Astrocyte of the cerebellum (primary cell): ENCODE measurements at places on chromosomes 5 and 9.
A peak's percentile ranks its signal among the peaks of the same experiment; 100 is the strongest.

GRCh38 chr9:14366076-14366475, 52.1 kb upstream of the NFIB start:
- DNase-seq: peak; percentile 98

GRCh38 chr9:78167356-78167755, 68.5 kb upstream of the CEP78 start:
- no peak for DNase-seq

DNA sequence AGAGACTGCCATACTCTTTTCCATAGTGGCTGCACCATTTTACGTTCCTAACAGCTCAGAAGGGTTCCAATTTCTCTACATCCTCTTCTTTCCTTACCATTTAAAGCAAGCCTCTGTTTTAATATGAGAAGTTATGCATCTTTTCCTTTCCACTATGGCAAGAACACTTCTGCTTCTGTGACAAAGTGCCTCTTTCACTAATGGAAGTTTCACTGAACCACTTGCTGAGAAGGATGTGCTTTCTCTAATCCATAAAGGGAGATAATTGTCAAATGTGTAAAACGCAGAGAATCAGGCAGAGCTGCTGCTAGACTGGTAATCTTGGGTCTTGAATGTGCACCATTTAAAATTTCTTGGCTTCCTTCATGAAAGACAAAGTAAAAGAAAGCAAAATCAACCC, 131.6 kb downstream of the PJA2 start:
- DNase-seq: no peak

GRCh38 chr9:99385814-99386279, 163.8 kb downstream of the SEC61B start:
- no peak for DNase-seq

GRCh38 chr5:152649609-152650008, 244.5 kb upstream of the NMUR2 start:
- no peak for DNase-seq

- no peak for DNase-seq
These were observed 86.9 kb downstream of the FOCAD start for GRCh38 chr9:20770947-20771346.

GRCh38 chr5:137563646-137564397, 64.7 kb upstream of the SPOCK1 start:
- peak; percentile 92 for DNase-seq

GRCh38 chr5:15009420-15009819, 137.8 kb upstream of the ANKH start:
- DNase-seq: peak; percentile 68

DNA sequence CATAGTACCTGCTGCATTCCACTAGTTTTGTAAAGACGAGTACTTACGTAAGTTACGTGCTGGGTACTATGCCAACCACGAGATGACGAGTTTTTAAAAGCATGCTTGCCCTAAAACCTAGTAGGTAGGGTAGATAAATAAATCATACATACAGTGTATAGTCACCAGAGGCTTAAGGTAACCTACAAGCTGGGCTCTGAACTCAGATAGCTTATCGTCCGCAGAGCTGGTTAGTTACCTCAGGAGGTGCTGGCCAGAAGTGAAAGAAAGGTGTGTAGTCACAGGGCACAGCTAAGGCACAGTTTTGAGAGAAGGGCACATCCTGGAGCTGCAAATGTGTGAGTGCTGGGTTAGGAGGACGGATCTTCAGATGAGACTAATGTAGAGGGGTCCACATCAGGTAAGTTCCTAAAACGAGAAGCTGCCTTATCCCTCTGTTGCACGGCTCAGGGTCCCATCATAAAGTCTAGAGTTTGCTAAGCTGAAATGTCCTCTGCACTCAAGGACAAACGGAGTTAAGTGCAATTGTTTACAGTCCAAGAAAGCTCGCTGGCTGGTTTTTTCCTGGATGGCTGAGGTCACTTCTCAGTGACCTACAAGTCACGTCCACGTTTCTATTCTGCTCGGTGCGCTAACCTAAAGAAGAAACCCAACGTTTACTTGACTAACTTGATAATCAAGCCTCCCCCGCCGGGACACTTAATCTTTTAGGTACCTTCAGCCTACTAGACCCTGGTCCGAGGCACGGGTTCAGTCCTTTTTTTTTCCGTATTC, 1.1 kb upstream of the SNX24 start:
- DNase-seq: no peak

GRCh38 chr9:93965830-93966577, 10.8 kb upstream of the BARX1 start:
- no peak for DNase-seq

DNA sequence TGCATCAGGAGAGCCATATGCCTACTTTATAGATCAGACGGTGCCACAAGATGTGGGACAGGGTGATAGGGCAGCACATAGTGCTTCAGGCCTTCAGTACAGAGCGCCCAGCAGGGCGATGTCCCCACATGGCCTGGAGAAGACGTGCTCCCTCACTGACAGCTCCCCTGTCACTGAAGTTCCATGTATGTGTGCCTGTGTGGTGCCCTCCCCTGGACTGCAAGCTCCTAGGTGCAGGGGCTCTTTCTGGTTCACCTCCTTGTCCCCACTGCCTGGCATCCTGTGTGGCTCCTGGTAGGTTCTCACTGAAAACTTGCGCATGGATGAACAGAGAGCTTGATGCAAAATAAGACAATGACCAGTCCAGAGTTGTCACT, 233.1 kb downstream of the GADD45G start:
- no peak for DNase-seq

DNA sequence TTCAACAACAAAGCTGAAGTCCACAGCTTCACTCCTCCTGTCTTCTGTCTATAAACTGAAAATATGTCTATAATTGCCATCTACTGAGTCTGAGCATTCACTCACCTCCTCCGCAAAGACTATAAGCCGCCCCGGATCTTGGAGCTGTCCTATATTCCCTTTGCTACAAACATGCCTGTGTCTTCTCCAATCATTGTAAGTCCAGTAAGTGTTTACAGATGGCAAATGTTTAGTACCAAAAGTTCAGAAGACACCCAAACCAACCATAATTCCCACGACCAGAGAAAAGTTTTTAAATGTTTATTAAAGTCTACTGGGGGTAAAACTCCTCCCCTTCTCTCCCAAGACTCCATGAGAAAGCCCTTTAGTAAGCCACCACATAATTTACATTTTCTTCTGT, 80.9 kb downstream of the EBF1 start:
- DNase-seq: no peak

- no peak for DNase-seq
These were observed 58.1 kb upstream of the CDKN2B start for GRCh38 chr9:22067196-22067595.

DNA sequence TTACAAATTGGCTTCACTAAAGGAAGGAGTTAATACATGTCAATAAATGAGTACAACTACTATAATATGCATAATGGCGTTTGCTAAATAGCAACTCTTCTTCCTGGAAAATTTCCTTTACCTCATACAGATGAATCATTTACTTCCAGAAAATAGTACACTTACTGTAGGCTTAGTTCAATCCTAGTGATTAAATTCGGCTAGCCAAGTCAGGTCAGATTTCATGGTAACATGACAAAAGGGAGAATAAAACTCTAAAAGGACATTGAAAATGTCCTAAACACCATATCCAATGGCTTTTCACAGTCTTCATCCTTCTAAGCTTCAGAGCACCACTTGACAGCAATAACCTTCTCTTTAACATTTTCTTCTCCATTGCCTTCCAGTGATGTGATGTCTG, 42.1 kb upstream of the ZFAND5 start:
- DNase-seq: no peak

- no peak for DNase-seq
These were observed 55.2 kb downstream of the FBXO38 start for GRCh38 chr5:148438933-148439332.

DNA sequence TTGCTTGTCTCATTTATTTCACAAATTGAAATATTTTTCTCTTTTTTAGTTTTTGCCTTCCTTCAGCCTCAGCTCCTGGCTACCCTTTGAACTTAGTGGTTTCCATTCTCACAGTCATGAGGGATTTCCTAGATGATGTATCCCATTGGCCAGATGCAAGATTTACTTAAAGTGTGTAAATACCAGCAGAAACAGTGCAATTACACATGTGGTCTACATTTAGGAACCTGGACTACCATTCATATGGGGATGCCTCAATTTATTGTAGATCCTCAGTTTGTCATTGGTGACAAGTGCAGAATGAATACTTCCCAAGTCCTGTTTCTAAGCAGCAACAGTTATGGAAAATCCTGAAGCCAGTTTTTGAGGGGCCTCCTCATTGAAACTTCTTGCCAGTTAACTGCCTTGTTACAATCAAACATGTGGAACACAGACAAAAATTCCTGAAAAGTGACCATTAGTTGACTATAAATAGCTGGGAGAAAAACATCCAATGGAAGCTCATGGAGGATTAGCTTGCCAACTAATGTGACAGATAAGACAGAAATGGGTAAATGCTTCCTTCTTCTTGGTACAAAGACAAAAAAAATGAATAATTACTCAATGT, 113.6 kb upstream of the FER start:
- DNase-seq: no peak

DNA sequence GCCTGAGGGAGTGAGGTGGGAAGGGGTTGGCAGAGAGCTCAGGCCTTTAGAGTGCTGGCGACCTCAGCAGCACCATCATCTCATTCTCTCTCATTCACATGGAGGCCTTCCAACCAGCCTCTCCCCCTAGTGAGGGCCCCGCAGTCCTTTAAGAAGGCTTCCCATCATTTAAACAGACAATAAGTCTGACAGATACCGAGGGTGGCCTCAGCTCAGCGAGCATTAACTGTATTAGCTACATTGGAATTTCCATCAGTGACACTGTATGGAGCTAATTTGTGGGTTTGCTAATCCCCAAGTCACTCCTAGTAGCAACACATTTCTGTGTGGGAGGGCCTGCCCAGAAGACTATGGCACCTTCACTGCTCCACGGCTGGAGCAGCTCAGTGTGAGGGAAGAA, 75.8 kb downstream of the INSYN2B start:
- DNase-seq: no peak

- no peak for DNase-seq
These were observed 153.4 kb downstream of the OLFM1 start for GRCh38 chr9:135240871-135241311.

GRCh38 chr9:105204416-105204815, 40.0 kb upstream of the SLC44A1 start:
- no peak for DNase-seq

- no peak for DNase-seq
These were observed 52.4 kb upstream of the HMHB1 start for GRCh38 chr5:143759396-143760130.
